ENCODE measurements at places on chromosomes 6 and 20.

DNA sequence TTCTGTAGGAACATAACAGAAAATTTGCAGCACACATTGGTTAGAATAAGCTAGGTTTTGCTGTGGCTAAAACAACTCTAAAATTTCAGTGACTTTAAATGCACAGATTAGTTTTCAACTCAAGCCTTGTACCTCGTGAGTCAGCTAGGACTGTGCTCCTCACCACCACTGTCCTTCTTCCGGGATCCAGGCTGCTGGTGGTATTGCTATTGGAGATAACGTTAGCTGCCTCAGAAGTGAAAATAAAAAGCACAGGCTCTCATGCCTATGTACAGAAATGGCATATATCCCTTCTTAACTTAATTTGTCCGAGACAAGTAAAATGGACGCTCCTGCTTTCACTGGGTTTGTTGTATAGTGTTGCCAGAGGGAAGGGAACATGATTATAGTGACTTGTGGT, 931.1 kb upstream of the EYS start:
- DNase-seq = no peak

DNA sequence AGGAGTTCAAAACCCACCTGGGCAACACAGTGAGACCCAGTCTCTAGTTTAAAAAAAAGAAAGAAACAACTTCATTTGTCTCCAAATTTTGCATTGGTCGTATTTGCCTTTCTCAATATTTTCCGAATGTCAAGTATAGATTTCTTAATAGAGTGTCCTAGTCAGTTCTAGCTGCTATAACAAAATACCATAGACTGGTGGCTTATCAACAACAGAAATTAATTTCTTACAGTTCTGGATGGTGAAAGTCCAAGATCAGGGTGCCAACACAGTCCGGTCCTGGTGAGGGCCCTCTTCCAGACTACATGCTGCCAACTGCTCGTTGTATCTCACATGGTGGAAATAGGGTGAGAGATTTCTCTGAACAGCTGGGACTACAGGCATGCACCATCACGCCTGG, 34.0 kb downstream of the NQO2 start:
- DNase-seq = no peak

GRCh38 chr20:699811-700338, 24.3 kb upstream of the SCRT2 start:
- no peak for DNase-seq

- no peak for DNase-seq
These were observed 136.0 kb upstream of the SGK1 start for GRCh38 chr6:134453792-134454510.

- no peak for DNase-seq
These were observed 191.6 kb downstream of the DST start for GRCh38 chr6:56450882-56451739.

GRCh38 chr20:1636621-1637020, 16.8 kb upstream of the SIRPB1 start:
- DNase-seq = no peak

GRCh38 chr6:27868311-27868710, 43.9 kb downstream of the OR2B2 start:
- no peak for DNase-seq

- DNase-seq = no peak
These were observed 2.5 kb downstream of the TTLL2 start for GRCh38 chr6:167327391-167327790.

GRCh38 chr6:14280006-14280510, 162.5 kb downstream of the CD83 start:
- DNase-seq = no peak

GRCh38 chr6:99603421-99604165, 3.0 kb upstream of the PRDM13 start:
- peak; percentile 32 for DNase-seq

GRCh38 chr6:35360349-35361138, 18.2 kb downstream of the PPARD start:
- no peak for DNase-seq

DNA sequence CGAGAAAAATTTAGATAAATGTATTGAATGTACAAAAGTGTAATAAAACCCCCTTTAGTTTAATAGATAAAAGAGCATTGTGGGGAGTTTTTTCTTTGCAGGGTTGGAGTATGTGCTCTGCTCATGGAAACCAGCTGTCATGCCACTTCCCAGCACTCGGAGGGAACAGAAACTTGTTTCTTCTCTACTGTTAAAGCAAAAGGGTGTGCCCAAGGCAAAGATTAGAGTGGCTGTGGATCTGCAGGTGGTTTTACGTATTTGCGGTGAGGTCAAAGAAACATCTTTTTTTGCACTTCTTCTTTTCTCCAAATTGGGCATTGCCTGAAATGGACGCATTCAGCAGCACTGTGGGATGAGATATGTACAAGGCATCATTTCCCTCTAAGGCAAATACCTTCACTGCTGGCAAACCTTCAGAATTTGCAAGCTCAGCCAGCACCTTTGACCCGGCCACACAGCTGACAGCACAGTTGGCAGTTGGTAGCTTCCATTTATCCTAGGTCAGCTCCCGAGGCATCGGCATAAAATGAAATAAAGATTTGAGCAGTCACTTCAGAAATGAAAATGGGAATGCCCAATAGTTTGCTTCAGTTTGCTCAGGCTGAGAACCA, 178.4 kb upstream of the EYA4 start:
- no peak for DNase-seq

GRCh38 chr6:73691512-73691911, 4.5 kb upstream of the CD109 start:
- no peak for DNase-seq

- DNase-seq = no peak
These were observed 120.5 kb upstream of the SULF2 start for GRCh38 chr20:47905628-47906347.

GRCh38 chr6:41352396-41352795, 17.0 kb downstream of the NCR2 start:
- no peak for DNase-seq

- DNase-seq = no peak
These were observed 25.4 kb downstream of the UNC5CL start for GRCh38 chr6:41013466-41014153.

DNA sequence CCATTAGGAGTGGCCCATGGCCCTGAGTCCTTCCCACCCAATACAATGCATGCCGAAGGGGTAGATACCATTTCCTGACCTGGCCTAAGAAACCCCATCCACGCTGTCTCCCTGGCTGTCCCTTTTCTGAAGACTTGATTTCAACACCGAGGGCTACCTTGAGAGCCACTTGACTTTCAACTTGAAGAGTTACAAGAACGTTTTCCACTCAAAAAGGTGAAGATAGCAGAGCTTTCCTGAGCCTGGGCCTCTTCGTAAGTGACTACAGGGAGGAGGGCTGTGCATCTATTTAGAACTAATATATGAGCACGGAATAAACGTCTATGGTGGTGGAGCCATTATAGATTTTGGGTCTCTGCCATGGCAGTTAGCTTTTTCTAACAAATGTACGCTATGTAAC, 14.4 kb upstream of the PPP1R14C start:
- no peak for DNase-seq

- no peak for DNase-seq
These were observed 7.7 kb downstream of the ADGRF1 start for GRCh38 chr6:47034421-47034820.

DNA sequence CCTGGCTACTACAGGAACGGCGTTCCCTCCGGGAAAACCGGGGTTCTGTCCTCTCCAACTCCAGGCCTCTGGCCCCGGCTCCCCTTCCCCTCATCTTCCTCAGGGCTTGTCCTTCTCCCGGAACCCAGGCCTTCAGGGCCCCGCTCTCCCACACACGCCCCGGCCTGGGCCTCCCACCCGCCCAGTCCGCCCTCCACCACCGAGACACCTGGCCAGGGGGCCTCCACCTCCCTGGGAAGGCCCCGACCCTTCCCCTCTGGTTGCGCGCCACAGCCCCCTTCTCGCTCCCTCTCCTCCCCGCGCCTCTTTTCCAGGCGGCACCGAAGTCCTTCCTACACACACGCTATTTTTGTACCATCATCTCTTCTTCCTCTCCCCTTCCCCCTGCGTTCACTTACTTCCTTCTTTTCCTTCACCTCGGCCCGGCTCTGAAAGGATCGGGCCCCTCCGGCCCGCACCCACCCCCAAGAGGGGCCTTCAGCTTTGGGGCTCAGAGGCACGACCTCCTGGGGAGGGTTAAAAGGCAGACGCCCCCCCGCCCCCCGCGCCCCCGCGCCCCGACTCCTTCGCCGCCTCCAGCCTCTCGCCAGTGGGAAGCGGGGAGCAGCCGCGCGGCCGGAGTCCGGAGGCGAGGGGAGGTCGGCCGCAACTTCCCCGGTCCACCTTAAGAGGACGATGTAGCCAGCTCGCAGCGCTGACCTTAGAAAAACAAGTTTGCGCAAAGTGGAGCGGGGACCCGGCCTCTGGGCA, 1.3 kb upstream of the SIRPA start:
- no peak for DNase-seq

GRCh38 chr6:503610-504362, 112.2 kb downstream of the IRF4 start:
- no peak for DNase-seq

GRCh38 chr6:142376800-142377496, 75.1 kb downstream of the ADGRG6 start:
- no peak for DNase-seq

DNA sequence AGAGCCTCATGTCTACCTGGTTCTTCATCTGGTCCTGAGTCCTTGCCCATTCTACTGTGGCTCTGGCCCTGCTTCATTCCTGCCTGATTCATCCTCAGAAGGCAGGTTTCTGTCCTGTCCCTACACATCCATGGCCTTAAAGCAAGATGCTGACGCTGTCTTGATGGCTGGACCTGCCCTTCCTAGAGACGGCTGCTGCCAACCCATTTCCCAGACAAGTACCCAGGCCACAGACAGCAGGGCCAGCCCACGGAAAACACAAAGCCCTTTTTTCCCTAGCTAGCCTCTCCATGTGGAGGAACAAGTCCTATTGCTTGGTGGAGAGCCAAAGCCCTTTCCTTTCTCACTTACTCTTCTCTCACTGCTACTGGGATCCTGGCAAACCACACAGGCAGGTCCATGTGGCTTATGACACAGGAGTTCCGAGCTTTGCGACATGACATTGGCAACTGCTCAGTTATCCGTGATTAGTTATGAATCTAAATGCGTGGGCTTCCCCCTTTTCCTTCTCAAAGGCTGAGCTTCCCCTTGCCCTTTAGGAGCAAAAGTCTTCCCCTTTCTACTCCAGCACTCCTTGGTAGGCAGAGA, 72.9 kb downstream of the SLC22A3 start:
- no peak for DNase-seq

DNA sequence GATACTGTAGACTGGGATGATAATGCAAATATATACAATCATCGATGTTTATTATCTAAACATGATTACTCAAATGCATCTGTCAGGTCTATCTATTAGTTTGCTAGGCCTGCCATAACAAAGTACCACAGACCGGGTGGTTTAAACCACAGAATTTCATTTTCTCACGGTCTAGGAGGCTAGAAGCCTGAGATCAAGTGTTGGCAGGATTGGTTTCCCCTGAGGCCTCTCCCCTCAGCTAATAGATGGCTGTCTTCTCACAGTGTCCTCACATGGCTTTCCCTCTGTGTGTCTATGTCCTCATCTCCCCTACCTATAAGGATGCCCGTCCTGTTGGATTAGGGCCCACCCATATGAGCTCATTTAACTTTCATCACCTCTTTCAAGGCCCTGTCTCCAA, 512.6 kb upstream of the SLC35B3 start:
- DNase-seq = no peak

DNA sequence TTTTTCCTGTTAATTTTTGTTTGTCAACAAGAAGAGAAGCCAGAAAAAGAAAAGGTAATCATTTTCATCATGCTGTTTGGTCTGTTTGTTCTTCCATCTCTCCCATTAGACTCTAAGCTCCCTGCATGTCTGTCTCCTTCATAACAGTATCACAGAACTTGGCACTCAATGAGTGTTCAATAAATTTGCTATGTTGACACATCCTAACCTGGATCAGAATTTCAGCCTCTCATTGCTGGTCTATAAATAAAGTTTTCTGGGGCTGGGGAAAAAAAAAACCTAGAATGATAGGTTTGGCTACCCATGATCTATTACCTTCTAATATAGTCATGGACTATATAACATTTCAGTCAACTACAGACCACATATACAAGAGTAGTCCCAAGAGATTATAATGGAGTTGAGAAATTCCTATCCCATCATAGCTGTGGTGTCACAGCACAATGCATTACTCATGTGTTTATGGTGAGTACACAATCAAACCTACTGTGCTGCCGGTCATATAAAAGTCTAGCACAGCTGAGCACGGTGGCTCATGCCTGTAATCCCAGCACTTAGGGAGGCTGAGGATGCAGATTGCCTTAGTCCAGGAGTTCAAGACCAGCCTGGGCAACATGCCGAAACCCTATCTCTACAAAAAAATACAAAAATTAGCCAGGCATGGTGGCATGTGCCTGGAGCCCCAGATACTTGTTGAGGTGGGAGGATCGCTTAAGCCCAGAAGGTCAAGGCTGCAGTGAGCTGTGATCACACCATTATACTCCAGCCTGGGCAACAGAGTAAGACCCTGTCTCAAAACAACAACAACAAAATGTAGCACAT, 5.9 kb downstream of the NUDT3 start:
- no peak for DNase-seq

DNA sequence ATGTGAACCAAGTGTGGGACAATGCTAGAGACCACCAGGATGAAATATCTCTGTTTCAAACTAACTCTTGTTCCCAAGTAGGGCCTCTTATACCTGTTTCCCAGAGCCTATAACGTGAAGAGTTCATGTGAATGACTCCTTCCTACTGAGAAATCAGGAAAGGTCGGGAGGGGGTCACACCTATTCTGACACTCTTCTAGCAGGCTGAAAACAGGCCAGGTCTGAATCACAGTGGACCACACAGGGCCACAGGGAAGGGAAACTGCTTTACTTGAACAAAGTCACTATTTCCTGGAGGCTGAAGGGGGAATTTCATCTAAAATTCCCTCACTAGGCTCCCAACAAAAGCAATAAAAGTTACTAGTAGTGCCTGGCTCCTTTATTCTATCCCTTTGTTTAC, 88.4 kb upstream of the BMP2 start:
- no peak for DNase-seq

Data from stimulated activated CD4-positive, alpha-beta T cell treated with anti-CD3 and anti-CD28 coated beads, TNF-alpha, amount 100 ng/mL, for 24 hours (primary cell).